ENCODE measurements at places on chromosomes 1 and 21.

DNA sequence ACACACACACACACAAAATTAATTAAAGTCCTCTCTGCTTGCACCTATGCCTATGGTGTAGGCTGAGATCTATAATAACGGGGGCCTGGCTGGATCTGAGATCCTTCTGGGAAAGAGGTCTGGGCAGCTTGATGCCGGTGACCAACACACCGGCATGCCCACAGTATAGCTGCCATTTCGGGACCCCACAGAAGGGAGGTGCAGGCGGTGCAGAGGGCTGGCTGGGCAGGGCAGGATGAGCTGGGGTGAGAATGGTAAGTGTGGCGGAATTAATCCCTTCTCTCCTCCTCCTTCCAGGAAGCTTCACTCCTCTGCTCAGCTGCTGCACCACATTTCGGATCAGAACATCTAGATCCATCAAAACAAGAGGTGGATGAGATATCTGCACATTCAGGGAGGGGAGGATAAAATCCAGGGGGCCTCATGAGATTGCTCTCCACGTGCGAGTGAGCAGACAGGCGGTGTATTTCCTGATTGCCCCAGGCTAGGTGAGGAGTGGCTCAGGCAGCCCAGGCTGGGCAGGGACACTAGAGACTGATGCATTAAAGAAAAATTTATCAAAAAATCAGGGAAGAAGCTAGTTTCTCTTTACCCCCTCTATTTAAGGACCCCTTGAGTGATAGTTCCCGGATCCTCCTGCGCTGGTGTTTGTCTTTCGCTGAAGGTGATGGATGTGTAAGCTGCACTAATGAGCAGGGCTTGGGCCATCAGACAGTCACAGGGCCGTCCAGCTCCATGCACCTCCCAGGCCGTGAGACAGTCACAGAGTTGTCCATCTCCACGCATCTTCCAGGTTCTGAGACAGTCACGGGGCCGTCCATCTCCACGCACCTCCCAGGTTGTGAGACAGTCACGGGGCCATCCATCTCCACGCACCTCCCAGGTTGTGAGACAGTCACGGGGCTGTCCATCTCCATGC lies 449.9 kb downstream of the PTPRU start:
- no peak for DNase-seq

DNA sequence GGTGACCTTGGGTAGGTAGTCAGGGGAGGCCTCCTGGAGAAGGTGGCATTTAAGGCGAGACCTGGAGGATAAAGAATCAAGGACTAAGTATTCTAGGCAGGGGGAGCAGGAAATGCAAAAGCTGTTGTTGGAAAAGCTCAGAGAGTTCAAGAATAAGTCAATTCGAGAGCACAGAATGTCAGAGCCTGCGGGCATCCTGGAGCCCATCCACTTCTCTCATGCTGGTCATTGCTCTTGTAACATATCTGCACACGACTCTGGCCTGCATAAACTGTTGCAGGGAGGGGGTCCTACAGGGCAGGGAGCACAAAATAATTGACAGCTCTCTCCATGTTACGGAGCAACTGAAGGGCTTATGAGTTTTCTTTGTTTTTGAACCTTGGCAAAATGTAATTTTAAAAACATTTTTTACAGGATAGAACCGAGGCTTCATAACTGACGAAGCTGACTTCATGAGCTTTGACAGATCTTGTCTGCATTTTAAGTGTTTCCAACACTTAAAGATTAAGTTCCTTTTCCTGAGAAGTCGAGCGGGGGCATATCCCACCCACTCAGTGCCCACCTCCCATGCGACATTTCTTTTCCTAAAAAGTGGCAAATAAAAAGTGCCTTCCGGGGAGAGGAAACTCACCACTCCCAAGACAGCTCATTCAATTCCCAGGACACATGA lies 4.2 kb downstream of the PLA2G5 start:
- DNase-seq: no peak

DNA sequence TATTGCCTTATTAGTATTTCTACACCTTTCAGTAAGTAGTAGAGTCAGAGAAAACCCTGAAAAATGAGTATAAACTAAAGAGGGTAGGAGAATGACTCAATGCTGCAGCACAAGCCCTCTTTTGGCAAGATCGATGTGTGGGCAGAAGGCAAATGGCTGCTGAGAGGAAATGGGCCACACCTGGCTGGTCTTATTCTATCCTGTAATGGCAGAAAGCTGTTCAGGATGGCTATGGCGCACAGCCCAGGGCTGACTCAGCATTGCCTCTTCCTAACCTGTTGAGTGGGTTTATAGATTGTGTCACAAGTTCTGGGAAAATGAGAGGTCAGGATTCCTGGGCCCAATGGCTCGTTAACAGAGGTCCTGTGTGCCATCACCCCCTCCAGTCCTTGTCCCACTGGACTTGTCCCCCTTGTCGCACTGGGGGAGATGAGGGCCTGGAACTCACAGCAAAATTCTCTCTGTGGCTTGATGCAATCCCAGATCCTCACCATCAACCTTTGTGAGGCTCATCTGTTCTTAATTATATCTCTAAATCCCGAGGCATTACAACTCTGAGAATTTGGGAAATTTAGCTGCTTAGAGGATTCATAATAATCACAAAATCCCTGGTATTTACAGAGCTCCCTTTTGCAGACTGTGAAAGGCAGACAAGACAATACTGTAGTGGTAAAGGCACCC lies 13.2 kb downstream of the HMGB4 start:
- no peak for DNase-seq

DNA sequence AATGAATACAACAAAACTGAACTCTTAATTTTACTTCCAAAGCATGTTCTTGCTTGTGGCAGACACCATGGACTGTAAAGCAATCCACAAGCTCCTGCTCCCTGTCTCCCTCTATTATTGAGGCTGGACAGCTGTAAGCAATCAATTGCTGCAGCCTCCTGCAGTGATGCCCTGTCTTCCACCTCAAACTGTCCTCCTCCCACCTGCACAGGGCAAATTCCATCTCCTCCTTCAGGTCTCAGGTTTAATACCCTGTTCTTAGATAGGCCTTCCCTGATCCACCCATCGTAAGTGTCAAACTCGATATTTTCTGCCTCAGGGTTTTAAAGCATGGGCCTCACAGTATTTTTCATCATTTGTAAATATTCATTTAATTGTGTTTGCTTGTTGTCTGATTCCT lies 81.8 kb downstream of the LYST start:
- DNase-seq: no peak

DNA sequence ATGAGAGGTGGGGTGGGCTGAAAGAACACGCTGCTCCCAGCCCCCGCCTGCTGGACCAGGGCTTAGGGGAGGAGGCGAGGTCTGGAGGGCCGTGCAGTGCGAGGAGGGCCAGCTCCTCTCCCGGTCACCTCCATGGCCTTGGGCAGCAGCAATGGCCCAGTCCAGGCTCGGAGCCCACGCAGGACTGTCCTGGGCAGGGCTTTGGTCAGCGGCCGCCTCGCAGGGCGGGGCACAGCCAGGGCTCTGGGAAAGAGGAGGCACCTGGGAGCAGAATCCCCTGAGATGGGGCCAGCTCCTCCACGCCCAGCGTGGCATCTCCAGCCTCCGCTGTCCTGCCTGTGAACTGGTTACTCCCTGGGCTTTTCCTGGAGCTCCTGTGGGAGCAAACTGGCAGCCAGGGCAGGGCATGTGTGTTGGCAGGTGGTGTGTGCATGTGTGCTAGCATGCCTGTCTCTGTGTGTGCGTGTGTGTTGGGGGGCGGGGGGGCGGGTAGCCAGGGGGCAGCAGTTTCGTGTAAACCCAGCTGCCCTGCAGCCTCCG lies 27.4 kb downstream of the ARHGEF16 start:
- no peak for DNase-seq

DNA sequence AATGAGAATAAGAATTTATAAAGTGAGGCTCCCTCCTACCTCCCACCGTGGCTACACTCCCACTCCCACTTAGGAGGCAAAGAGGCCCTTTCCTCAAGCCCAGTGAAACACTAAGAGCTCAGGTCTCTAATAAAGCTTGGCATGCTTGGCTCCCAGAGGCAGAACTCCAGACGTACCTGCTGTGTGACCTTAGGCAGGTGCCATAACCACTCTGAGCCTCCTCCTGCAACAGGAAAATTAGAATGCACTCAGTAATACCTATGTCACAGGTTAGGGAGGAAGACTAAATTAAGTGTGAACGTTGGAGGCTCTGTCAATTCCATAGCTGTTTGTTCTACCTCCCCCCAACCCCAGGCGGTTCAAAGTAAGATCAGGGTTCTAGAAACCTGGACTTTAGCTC lies 16.5 kb upstream of the SLC26A9 start:
- no peak for DNase-seq

GRCh38 chr1:166169182-166169581 lies 2.4 kb upstream of the FAM78B start:
- DNase-seq: no peak

GRCh38 chr1:86948212-86948611 lies 33.8 kb downstream of the HS2ST1 start:
- DNase-seq: no peak

- DNase-seq: no peak
Observed at GRCh38 chr21:25791319-25791718, 56.5 kb downstream of the GABPA start.

DNA sequence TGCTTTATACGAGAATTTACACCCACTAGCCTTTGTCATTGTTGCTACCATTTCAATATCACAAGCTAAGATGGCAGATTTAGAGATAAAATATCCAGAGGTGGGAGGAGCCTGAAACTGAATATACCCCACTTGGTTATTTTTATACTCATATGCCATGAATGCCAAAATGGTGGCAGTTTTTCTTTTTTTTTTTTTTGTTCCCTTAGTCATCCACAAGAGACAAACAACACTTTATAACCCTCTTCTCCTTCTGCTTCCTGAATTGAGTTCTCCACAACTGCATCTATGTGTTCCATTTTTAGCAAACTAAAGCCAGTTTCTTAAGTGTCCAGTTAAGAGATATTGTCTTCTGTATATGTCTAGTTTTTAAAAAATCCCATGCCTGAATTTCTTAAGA lies 558.4 kb downstream of the LMO4 start:
- no peak for DNase-seq

DNA sequence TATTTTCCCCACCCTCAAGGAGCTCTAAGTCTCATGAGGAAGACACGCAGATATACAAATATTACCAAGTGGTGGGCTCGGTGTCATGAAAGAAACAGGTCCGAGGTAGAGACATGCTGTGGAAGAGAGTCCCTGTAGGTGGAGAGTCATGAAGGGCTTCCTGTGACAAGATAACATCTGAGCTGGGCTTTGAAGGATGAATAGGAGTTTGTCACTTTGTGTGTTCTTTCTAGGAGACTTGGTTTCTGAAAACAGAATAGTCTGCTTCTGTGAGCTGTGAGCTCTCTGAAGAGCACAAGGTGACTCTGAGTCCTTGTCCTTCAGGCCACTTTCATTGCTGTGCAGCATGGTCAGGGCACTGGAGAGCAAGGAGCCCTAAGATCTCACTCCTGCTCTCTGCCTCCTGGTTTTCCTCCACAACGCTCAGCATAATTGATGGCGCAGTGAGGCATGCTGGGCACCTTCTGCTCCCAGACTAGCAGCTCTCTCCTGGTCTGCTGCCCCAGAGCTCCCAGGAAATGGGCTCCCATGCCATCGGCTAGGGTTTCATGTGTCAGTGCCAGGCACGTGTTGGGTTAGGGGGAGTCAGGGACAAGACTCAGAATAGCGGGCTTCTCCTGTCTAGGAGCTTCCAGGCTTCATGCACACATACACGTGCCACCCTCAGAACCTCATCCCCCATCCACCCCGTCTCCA lies 209.9 kb upstream of the CSF3R start:
- no peak for DNase-seq

- no peak for DNase-seq
Observed at GRCh38 chr1:95966866-95967265, 732.9 kb downstream of the RWDD3 start.

DNA sequence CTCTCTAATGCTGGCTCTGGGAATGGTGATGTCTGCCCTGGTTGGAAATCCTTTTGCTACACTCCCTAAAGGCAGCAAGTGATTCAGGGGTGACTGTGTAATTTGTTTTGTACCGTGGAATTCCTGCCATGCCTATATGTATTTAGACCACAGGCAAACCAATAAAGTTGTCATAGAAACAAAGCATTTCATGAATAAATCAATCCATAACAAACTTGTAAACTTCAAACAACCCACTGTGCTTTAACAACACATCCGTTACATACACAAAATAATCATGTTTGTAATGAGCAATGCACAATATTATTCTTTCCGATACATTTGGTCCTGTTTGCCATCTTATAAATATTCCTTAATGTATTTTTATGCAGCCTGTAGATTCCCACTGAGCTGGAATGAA lies 330.3 kb upstream of the SNX7 start:
- DNase-seq: no peak

- no peak for DNase-seq
Observed at GRCh38 chr1:25848531-25848930, 10.7 kb downstream of the AUNIP start.

DNA sequence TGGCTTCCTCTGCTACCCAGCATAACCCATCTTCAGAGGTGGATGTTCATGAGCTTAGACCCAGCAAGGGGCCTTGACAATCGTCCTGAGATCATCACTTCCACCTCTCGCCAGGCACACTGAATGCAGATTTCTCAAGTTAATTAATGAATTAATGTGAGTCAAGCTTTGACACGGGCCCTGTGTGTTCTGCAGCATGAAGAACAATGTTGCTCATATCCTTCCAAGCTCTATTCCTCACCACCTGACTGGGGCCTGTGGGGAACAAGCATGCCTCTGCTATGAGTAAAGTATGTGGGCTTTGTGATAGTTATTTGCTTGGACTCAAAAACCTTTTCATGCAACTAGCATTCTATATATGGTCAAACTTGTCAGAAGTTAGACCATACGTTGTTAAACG lies 122.0 kb downstream of the SEC16B start:
- no peak for DNase-seq

- DNase-seq: no peak
Observed at GRCh38 chr1:47837866-47838561, 159.2 kb downstream of the TRABD2B start.

- no peak for DNase-seq
Observed at GRCh38 chr1:107803579-107803978, 161.4 kb downstream of the VAV3 start.

GRCh38 chr21:41769933-41770332 lies 3.1 kb upstream of the RIPK4 start:
- no peak for DNase-seq
